ENCODE measurements at places on chromosomes 11 and 22.
A peak's percentile ranks its signal among the peaks of the same experiment; 100 is the strongest.

- DNase-seq, result no peak
These were observed 206.6 kb downstream of the GRIK4 start for GRCh38 chr11:120718171-120718570.

GRCh38 chr11:14973621-14974514 is 1.7 kb upstream of the CALCA start:
- DNase-seq, result peak; percentile 3

GRCh38 chr11:70473186-70473872 is 75.0 kb downstream of the CTTN start:
- DNase-seq, result no peak

GRCh38 chr11:108929241-108929640 is 264.4 kb downstream of the DDX10 start:
- no peak for DNase-seq

GRCh38 chr11:115126515-115127208 is 377.6 kb downstream of the CADM1 start:
- no peak for DNase-seq

GRCh38 chr22:46985507-46985882 is 223.0 kb downstream of the TBC1D22A start:
- peak; percentile 20 for DNase-seq

DNA sequence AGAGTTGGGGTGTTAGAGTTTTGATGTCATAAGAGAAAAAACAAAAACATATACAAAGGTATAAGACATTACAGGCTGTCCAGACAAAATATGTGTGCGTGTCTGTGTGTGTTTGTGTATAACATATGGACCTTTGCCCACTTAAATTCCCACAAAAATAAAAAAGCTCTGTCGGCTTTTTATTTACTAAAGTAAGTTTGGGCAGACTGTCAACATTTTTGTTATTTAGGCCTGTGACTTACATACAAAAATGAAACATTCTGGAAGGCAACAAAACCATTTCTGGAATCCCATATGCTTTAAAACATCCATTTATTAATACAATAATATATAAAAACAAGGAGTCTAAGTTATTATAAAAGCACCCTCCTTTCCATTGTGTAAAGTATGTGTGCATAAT is 960.1 kb upstream of the FAT3 start:
- DNase-seq, result no peak

DNA sequence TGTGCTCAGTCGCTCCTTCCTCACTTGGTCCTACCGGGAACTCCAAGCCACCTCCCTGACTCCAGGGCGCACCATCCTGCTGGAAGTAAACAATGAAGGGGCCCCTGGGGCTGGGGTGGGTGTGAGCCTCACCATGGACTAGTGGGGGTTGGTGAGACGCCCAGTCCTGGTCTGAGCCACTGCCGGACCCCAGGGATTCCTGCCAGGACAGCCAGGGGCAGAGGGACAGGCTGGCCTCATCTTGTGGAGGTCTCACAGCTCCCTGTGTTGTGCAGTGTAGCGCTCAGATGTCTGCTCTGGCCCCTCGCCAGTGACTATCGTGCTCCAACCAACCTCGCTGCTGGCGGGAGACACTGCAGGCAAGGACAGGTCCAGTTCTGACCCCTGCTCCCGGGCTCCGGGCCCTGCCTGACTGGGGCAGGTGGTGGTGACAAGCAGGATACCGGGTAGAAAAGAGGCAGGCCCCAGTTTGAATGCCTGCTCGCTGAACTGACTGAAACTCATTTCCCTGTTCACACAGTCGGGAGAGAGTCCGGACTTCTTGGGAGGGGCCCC is 1021.4 kb downstream of the BRD1 start:
- peak; percentile 3 for DNase-seq

GRCh38 chr11:2867722-2868505 is 17.7 kb downstream of the CDKN1C start:
- no peak for DNase-seq

DNA sequence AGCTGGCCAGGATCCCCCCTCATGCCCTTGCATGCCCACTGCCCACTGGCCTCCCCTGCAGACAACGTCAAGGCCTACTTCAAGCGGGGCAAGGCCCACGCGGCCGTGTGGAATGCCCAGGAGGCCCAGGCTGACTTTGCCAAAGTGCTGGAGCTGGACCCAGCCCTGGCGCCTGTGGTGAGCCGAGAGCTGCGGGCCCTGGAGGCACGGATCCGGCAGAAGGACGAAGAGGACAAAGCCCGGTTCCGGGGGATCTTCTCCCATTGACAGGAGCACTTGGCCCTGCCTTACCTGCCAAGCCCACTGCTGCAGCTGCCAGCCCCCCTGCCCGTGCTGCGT is 7.9 kb downstream of the AIP start:
- no peak for DNase-seq

- no peak for DNase-seq
These were observed 1.0 kb downstream of the CTR9 start for GRCh38 chr11:10752061-10752460.

All from cerebellar cortex (tissue), 1 donor.